CD4-positive, alpha-beta T cell treated with Interleukin-6 for 4 hours (primary cell): ENCODE measurements at places on chromosomes 11 and 22.
A peak's percentile ranks its signal among the peaks of the same experiment; 100 is the strongest.

DNA sequence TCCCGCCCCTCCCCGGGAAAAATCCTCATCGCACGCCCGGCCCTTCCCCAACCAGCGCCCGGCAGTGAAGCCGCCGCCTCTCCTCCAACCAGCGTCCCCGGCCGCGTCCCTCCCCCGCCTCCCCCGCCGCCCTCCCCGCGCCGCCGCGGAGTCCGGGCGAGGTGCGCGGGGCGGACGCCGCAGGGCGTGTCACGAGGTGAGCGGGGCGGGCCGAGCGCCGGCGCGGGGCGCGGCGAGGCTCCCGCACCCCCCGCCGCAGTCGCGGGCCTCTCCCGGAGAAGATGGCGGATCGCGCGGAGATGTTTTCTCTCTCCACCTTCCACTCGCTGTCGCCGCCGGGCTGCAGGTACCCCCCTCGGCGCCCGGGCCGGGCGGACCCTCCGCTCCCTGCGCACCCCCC is at the start of gene MAPK8IP2:
TSS of gene MAPK8IP2 (plus strand) at position 256 of the 400 bp plus-strand sequence. CDS start at position 282, 26 bp downstream.
- DNase-seq, result no peak

DNA sequence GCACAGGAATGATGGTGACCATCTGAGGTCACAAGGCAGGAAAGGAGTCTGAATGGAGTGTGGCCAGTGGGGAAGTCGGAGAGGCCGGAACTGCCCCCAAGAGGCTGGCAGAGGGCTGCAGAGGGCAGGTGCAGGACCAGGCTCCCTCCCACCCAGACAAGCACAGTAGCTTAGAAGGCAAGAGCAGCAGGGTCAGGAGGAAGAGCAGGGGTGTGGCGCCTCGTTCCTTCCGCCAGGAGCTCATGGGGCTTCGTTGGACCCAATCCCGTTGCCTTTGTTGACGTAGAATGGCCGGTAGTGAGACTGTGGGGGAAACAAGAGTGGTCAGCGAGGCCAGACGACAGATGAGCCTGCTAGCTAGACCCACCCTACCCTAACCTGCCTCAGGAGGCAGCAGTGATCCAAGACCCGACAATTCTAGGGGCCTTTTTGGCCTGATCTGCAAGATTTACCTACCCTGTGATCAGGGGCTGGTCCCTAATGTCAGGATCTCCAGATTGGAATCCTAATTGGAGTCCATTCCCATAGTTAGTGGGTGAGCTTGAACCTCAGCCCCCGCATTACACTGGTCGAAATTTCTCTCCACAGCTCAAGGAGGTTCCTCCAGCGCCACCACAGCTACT is 25.6 kb downstream of the TRIM29 start:
- DNase-seq, result no peak

DNA sequence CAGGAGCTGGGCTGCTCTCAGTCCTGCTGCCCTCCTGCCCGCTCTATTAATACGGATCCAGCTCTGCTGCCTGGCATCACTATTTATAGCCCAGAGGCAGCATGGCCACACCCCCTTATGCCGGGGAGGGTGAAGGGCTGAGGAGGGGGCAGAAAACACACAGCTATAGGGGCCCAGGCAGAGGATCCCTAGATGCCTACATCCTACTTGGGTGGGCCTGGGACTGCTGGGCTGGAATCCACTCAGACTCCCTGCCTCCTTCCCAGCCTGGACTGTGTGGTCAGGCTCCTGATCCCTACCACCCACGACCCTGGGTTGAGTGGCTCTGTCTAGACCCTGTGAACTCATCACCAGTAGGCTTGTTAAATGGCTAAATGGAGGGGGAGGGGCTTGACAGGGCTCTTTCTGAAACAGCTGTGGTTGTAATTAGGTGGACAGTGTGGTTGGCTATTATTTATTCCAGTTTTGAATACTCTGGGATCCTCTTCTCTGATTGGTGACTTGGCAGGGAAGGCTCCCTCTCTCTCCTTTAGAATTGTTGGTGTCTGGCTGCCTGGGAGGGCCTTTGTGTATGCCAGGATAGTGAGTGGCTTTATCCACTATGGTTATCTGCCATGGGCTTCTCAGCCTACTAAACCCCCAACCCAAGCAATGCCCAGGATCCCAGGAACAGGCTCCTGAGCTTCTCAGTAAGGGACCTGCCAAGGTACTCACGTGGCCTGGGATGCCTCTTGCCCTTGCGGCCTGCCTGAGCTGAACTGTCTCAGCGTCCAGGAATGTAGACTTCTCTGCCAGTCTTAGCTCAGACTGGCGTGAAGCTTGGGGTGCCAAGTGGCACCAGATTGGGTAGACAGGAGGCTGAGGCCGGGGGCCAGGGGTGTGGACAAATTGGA is 15.2 kb downstream of the PHLDB1 start:
- no peak for DNase-seq

DNA sequence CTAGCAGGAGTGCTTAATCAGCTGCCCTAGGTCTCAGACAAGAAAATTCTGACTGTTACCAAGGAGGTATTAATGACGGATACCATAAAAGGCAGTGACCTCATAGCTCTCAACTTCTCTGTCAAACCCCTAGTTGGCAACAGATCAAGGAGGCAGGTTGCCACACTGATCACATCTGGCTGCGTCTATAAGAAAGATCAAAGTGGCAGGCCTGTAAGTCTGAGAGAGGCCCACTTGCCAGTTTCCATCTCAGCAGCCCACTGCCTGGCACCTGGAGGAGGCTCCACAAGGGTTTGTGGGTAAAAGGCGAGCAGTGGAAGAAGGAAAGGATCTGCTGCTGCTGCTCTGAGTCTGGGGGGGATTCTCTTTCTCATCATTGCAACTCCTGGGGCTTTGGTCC is 239.6 kb upstream of the MPPED2 start:
- DNase-seq, result no peak

DNA sequence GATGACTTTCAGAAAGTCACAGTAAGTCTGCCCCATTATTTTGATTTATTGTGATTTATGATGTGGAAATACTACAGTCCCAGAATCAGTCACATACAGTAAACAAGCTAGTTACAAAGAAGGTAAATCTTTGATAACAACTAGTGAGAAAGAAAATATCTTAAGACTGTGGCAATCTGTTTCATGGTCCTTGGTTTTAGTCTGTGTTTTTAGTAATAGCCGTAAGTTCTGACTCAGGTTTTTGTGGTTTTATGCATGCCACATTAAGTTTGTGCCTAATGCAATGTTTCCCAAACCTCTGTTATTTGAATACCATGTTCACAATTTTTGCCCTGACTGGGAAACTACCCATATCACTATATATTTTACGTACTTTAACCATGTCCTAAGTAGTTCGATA is 6.7 kb downstream of the CEP295 start:
- no peak for DNase-seq

DNA sequence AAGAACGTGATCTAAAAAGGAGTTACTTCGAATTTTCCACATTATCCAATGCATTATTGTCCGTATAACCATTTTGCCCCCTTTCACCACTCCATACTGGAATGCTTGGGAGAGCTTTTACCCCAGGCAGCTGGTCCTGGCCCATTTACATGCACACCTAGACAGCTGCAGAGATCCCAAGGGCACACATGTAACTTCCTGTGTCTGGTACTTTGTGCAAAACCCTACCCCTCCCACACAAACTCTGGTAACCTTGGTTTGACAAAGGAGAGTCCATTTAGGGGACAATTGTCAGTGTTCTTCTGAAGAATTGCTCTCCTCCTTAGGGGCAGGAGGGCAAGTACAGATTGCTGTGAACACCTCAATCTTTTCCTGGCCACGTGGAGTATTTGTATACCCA is 57.3 kb upstream of the SORL1 start:
- DNase-seq, result no peak

DNA sequence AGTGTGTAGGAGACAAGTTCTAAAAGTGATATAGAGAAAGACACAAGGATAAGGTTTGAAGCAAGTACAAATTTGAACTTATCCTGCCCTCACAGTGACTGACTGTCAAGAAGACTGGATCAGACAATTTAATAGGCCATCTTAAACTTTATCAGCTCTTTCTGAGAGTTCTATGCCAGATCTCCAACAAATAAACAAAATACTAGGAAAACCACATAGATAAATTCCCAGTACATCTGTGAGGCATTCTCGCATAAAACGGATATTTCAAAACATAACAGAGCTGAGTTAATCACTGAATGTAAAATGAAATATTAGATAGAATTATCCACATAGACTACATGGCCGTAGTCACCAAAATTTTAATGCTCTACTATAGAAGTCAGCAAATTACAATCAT is 120.9 kb upstream of the LUZP2 start:
- DNase-seq, result no peak

DNA sequence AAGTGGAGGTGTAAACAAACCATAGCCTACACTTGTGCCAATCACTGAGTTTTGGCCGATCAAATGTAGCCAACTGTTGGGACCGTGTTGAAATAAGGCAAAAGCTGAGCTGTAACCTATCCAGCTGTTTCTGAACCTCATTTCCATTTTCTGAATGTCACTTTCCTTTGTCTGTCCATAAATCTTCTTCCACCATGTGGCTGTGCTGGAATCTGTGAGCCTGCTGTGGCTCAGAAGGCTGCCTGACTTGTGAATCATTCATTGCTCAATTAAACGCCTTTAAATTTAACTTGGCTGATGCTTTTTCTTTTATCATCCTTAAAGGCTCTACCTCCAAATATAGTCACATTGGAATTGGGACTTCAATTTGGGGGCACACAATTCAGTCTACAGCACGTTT is 203.1 kb upstream of the MPPED2 start:
- no peak for DNase-seq

- no peak for DNase-seq
These were observed 662 bp downstream of the MUC5B start for GRCh38 chr11:1223346-1224110.

GRCh38 chr11:95767498-95767897 is 22.1 kb downstream of the FAM76B start:
- no peak for DNase-seq

DNA sequence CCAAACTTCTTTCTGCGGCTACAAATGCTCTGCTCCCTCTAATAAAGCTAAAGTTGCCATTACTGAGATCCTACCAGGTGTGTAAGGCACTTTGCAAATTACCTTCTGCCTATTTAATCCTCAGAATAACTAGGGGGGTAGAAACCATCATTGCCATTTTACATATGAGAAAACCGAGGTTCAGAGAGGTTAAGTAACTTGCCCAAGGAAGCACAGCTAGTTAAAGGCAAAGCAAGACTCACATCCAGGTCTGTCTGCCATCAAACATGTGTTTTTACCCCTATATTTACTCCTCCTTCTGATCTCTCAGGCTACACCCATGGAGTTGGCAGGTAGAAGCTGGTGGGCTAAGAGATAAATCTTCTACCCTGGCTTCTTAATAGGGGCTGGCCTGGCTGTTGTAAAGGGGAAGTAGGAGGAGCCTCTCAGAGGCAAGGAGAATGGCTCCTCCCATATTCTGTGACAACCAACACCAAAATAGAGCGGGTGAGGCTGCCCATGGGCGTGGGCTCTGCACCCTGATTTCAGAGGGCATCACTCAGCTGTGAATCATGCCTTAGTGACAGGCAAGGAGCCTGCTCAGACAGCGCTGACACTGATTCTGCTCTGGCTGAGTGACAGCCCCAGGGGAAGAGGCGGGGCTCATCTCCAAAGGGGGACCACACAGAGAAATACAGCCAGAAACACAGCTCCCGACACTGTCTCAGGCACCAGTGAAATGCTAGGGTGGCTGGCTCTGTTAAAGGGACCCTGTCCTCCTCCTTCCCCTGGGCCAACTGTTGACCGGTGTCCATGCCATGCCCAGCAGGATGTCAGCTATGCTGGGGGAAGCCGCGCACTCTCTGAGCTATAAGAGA is 106.8 kb downstream of the ABTB2 start:
- DNase-seq, result peak; percentile 82

DNA sequence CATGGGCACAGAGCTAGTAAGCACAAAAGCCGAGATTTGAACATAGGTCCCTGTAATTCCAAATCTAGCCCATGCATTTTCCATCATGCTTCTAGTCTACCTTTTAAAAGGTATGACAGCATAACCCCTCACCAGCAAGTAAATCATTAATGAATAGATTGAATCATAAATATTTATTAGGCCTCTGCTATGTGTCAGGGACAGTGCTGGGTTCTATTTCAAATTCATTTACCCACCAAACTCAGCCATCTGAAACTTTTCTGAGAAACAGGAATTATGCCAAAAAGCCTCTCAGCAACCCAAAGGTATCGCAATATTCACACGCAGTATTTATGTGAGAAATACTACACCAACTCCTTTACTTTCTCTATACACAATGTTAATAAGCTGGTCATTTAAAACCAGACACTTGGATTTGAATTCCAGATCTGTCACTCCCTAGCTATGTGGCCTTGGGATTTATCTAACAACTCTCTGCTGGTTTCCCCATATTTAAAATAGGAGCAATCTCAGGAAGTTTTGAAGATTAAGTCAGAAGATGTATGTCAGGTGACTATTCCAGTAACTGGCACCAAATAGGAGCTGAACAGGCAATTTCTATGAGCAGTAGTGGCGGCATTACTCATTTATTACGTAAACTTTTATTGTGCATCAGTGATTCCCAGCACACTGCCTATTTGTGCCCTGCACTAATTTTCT is 191.4 kb downstream of the TENM4 start:
- no peak for DNase-seq

- peak; percentile 51 for DNase-seq
These were observed 193.2 kb upstream of the PLET1 start for GRCh38 chr11:112453601-112454577.

GRCh38 chr11:32316858-32317642 is 118.3 kb downstream of the WT1 start:
- no peak for DNase-seq

DNA sequence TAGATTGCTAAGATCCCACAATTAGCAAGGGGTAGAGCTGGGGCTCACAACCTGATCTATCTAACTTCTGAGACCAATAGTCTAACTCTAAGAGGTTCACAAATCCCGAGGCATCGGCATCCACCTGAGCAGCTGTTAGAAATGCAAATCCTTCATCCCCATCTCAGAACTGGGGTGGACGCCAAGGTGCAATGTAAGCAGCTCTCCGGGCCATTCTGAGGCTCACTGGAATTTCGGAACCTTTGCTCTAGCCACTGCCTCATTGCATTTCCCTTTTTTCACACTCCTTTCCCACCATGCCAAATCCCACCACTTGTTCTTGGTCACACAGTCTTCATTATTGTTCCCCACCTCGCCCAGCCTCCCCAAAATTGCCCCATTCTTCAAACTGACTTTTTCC is 29.8 kb downstream of the MAML2 start:
- DNase-seq, result no peak

GRCh38 chr11:10473371-10473770 is 18.3 kb downstream of the AMPD3 start:
- DNase-seq, result no peak

- DNase-seq, result no peak
These were observed 347.9 kb upstream of the NCAM1 start for GRCh38 chr11:112613051-112613972.

- no peak for DNase-seq
These were observed 14.6 kb upstream of the NRGN start for GRCh38 chr11:124724979-124725718.

GRCh38 chr11:27248576-27249509 is 114.2 kb downstream of the CCDC34 start:
- DNase-seq, result no peak
